ENCODE measurements at places on chromosomes 1 and 21.

- DNase-seq, result no peak
These were observed 42.5 kb downstream of the NME7 start for GRCh38 chr1:169325117-169325516.

DNA sequence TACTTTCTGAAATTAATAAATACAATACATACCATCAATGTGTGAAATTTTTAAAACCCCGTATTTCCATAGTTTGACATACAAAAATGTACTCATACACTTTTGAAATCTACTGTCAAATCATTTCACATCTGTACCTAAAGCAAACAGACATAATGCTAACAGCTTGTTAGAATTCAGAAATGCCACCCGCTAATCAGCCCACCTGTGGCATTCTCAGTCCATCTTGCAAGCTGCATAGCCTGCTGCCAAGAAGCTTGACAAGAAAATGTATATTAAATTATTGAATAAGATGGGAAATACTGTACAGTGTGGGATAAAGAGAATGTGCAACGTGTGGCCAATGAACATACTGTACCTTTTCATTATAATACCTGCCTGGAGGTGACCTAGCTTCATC, 55.1 kb downstream of the ZBTB18 start:
- DNase-seq, result no peak

DNA sequence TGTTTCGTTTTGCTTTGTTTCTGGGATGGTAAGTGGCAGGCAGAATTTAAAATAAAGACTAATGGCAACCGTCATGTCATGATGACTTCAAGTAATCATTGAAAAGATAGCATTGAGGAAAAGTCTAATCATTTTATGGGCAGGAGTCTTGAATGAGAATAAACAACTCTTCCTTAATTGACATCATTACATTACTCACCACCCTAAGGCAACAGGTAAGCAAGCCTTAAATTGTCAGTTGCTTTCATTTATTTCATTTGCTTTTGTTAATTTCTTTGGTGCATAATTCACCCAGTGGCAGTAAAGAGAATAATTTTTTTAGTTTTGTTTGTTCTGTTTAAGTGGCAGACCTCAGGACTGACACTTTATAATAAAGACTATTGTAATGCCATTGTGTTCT, 669.0 kb downstream of the RWDD3 start:
- DNase-seq, result peak; percentile 20

GRCh38 chr1:203189951-203190352, 3.4 kb upstream of the CHI3L1 start:
- DNase-seq, result no peak

DNA sequence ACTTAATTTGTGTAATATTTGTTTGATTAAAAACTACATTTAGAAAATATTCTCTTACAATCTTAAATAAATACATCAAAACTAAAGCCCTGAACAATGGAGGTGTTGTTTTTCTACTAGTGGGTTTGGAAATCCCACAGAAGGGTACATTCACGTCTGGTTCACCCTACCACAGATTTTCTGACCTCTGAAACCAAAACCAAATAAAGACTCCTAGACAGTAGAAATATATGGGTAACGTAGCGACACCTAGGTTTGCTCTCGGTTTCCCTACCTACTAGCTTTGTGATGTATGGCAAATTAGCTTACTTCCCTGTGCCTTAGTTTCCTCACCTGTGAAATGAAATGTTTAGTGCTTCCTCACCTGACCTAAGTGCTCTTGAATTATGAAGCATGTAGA, 312.6 kb downstream of the DPYD start:
- DNase-seq, result no peak

DNA sequence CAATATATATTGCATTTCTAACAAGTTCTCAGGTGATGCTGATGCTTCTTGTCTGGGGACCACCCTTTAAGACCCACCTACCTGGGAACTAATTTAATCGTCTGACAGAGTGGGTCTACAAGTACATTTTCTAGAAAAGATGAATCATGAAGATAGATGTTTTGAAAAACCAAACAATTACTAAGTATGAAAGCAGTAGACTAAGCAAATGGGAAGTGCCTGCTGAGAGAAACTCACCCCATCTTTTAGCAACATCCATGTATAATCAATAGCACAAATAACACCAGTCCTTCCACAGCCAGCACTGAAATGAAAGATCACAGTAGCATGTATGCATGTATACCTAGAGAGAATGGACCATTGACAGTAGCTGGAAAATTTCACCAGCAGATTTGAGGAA, 17.3 kb downstream of the PTPN22 start:
- DNase-seq, result no peak

DNA sequence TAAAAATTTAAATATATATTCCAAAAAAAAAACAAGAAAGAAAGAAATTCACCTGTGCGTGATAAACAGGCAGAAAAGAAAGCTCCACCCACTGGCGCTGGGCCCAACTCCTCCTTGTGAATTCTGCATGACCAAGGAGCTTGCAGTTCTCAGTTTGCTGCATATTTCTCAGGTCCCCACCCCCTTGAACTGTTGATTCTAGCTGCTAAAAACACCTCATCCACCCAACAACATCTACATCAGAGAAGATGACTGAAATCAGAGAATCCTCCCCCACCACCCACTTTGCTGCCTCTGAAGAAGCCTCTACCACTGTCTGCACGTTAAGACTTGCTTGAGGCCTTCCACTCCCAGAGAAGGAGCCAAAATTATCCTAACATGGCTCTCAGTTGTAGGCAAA, 104.8 kb downstream of the RGS2 start:
- no peak for DNase-seq

GRCh38 chr1:20413136-20413775, 72.8 kb downstream of the CAMK2N1 start:
- DNase-seq, result no peak

DNA sequence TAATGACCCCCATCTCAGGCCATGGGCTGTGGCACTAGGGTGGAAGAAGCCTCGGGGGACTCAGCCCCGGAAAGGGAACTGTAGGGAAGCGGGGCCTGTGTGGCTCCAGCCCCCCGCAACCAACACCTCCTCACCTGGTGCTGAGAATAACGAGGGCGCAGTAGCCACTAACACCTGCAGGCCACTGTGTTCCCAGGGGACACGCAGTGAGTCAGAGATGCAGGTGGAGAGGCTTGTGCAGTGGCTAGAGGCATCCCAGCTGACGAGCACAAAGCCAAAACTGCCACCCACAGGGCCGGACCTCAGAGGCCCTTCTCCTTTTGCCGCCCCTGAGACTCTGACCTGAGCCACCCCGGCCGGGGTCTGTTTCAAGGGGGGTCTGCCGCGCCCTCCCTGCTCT, 33.5 kb upstream of the CCDC27 start:
- DNase-seq, result no peak

- no peak for DNase-seq
These were observed 90.6 kb downstream of the ST3GAL3 start for GRCh38 chr1:43797891-43798290.

GRCh38 chr21:41095983-41096382, 72.0 kb upstream of the BACE2 start:
- DNase-seq, result no peak

DNA sequence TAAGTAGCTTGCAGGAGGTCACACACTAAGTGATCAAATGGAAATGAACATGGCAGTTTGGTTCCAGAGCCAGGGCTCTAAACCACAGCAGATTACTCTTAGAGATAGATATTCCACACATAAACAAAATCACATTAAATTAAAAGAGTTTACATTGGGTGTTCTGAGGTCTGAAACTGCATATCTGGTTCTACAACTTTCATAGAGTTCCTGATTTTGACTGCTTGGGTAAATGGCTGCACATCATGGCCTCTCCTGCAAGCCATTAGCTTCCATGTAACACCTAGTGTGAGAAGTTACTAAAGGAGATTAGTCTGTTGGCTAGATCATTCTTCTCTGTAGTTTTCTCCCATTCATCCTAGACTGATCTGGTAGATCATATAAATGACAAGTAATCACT, 12.8 kb upstream of the XCL2 start:
- DNase-seq, result no peak

DNA sequence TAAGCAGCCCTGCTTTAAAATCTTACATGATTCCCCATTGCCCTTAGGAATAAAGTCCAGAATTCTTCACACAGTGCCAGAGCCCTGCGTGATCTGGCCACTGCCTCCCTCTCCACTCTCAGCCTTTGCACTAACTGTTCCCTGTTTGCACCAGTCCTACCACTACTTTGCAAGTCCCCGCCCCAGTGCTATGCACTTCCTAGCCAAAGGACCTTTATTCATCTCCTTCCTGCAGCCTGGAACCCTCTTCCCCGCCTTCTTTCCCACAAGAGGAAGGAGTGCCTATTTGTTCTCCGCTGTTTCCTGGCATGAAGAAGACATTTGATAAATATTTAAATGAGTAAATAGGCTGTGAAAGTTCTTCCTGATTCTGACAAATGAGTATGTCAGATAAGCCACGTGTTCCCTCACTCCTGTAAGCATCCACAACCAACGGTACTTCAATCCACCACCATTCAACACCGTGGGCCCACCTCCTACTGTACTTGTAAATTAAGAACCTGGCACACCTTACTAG, 23.9 kb downstream of the CAPN8 start:
- no peak for DNase-seq

GRCh38 chr1:49854741-49855140, 169.0 kb downstream of the AGBL4 start:
- peak; percentile 73 for DNase-seq

DNA sequence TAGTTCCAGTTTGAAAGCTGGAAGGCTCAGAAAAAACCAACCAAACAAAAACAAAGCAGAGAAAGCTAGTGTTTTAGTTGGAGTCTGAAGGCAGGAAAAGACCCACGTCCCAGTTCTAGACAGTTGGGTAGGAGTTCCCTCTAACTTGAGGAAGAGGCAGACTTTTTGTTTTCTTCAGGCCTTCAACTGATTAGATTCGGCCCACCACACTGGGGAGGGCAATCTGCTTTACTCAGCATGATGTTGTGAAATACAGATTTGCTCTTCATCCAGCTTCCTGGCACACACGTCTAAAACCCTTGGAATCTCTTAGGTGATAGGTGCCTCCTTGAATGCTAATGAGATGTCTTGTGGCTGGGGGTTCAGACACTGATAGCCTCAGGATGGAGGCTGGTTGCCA, 49.1 kb upstream of the CSF3R start:
- DNase-seq, result no peak

DNA sequence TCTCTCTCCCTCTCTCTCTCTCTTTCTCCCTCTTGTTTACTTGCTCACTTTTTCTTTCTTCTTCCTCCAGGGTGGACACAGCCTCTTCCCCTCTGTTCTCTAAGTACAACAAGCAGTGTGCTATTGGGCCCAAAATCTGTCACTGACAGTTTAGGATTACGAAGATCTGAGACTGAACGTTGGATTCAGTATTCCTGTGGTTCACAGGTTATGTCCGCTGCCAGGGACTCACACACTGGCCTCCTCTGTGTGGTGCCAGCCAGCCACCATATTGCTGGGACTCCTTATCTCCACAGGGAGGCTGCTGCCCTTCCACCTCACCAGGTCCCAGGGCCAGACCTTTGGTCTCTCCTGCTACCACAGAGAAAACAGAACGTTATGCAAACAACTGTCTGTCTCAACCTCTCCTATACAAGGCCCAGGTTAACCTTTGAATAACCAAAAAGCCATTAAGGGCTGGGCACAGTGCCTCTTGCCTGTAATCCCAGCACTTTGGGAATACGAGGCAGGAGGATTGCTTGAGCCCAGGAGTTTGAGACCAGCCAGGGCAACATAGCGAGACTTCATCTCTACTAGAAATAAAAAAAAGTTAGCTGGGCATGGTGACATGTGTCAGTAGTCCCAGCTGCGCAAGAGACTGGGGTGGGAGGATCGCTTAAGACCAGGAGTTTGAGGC, 171.9 kb upstream of the RAB4A start:
- no peak for DNase-seq

DNA sequence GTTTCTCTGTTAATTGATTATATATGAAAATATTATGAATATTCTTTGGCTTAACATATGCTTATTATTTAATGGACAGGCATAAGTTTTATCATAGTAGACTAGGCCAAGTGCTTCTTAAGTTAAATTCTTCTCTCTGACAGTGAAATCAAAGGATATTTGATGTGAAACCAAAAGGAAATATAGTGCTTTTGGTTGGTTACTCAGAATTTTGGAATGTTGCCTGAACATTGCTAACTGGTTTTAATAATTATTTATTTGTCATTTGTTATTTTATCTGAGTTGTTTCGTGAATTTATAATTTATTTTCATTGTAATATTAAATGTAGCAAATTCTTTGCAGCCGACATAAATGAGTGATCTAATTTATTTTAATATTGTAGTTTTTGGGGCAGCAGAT, 18.3 kb downstream of the HOOK1 start:
- DNase-seq, result no peak

DNA sequence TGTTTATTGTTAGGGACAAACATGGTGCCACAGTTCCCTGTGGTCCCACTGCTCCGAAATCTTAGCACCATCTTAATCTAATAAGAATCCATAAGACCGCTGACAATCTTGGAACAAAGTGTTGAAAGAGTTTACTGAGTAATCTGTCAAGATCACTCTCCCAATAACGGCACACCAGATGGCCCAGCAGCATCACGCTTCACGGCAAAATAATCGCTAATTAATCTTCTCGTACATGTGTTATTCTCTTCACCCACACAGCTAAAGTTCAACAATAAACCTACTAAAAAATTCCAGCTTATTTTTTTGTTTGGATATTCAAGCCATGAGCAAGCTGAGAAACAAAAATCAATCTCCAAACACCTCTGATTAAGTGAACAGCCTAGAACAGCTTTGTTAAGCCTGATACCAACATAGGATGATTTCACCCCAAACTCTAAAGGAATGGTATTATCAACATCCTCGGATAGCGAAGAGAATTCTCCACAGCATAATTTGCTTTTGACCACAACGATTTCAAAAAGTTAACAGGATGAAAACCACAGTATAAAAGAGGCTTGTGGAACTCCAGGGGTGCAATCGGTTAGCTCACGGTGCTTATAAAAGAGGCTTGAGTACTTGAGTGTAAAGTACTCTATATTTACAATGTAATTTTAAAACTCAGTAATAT, 329.9 kb upstream of the GREM2 start:
- no peak for DNase-seq

GRCh38 chr1:227934476-227935313, 13.0 kb downstream of the WNT9A start:
- no peak for DNase-seq

- peak; percentile 35 for DNase-seq
These were observed 520 bp downstream of the TMEM201 start for GRCh38 chr1:9589144-9589718.

GRCh38 chr21:35922618-35923017, 137.7 kb downstream of the SETD4 start:
- DNase-seq, result no peak

- peak; percentile 80 for DNase-seq
These were observed 780 bp upstream of the RBM15 start for GRCh38 chr1:110338309-110338885.

- peak; percentile 98 for DNase-seq
These were observed 292.7 kb downstream of the TPR start for GRCh38 chr1:186082235-186082937.
